GM23248 (cell line): ENCODE measurements at places on chromosomes 7 and 10. TPM values are rescaled to one million over a fixed set of nuclear protein-coding genes. Genes with fewer than 3 reads are reported as not detected.

GRCh38 chr10:110522365-110522988 lies 24.8 kb downstream of the DUSP5 start:
- no peaks in the 10 kb centered on the region for H3K27me3 ChIP-seq
- H3K4me1 ChIP-seq = peaks cover 41% of the 10 kb centered on the region
- DNase-seq = peak; percentile 54

DNA sequence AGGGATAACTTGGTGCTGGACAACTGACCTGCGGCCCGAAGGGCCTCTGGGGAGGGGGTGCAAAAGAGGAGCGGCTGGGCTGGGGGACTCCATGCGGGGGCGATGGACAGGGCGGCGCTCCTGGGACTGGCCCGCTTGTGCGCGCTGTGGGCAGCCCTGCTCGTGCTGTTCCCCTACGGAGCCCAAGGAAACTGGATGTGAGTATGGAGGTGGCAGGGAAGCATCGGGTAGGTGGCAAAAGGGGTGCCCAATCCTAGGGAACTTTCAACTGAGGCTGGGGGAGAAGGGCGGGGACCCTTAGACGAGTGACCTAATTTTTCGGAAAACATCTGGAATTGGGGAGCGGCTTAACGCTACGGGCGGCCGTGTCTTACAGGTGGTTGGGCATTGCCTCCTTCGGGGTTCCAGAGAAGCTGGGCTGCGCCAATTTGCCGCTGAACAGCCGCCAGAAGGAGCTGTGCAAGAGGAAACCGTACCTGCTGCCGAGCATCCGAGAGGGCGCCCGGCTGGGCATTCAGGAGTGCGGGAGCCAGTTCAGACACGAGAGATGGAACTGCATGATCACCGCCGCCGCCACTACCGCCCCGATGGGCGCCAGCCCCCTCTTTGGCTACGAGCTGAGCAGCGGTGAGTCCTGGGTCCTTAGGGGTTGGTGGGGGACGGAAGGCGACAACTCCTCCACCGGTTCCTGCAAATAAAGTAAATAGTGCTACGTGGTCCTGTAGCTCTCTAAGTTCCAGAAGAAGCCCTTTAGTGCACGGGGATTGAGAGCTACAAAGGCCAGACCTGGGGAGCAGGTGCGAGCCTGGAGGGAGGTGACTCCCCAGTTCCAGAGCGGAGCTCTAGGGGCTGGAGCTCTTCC lies 622 bp downstream of the WNT16 start:
- H3K4me3 ChIP-seq = peak overlapping the region; percentile 53
- peaks cover 67% of the 10 kb centered on the region for H3K27me3 ChIP-seq
- no peak overlapping the region for H3K27ac ChIP-seq
- no peaks in the 10 kb centered on the region for H3K36me3 ChIP-seq
- H3K4me1 ChIP-seq = 0 out of 2 replicates have a peak, but pooled peaks cover 5% of the 10 kb centered on the region

The ZDHHC4 gene
- 52.5 and 55.4 TPM in 2 replicates for total RNA-seq

DNA sequence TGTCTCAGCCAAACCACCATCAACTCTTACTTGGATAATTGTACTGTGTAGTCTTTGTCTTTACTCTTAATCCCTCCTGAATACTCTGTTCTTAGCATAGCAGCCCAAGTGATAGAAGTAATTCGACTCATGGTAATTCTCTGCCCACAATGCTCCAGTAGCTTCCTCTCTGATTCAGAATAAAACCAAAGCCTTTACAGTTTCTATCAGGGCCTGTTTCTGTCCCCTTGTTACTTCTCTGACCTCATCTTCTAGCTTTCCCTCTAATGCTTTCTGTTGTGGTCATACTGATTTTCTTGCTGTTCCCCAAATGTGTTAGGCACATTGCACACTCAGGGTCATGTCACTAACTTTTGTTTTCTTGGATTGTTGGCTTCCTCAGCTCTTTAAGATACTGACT lies 8.0 kb downstream of the ZNF518A start:
- no peak overlapping the region for H3K4me3 ChIP-seq
- no peaks in the 10 kb centered on the region for H3K27me3 ChIP-seq
- H3K36me3 ChIP-seq = peaks cover 14% of the 10 kb centered on the region
- no peak for DNase-seq

GRCh38 chr7:73860859-73861258 lies at the start of gene TMEM270:
Gene TMEM270 (plus strand): TSS chr7:73861159. CDS start chr7:73861195, 36 bp downstream.
- DNase-seq = no peak
- no peaks in the 10 kb centered on the region for H3K36me3 ChIP-seq
- no peak within 1 kb of the TSS for H3K4me3 ChIP-seq
- H3K27me3 ChIP-seq = no peaks in the 10 kb centered on the region
- H3K27ac ChIP-seq = no peak within 1 kb of the TSS
- no peaks in the 10 kb centered on the region for H3K4me1 ChIP-seq

DNA sequence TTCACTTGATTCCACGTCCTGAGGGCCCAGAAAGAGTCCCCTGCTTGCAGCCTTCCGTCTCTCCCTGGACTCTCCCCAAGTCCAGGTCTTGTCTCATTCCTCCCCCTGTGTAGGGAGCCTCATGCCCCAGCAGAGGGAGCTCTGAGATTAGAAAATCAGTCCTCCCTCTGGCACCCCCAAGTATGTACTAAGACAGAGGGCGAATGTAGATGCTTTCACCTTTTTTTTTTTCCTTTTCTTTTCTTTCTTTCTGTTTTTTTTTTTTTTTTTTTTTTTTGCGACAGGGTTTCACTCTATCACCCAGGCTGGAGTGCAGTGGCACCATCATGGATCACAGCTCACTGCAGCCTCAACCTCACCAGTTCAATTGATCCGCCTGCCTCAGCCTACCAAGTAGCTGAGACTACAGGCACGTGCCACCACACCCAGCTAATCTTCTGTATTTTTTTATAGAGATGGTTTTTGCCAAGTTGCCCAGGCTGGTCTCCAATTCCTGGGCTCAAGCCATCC lies 10.3 kb downstream of the SFXN3 start:
- H3K27me3 ChIP-seq = no peaks in the 10 kb centered on the region
- H3K4me1 ChIP-seq = peaks cover 13% of the 10 kb centered on the region
- peaks cover 18% of the 10 kb centered on the region for H3K36me3 ChIP-seq
- H3K27ac ChIP-seq = peak overlapping the region; percentile 95; the same call in 1 of the 2 replicates
- peak; percentile 92 for DNase-seq

The C10orf95 gene
- total RNA-seq = not detected in 2 replicates

The GPR15LG gene
- not detected in 2 replicates for total RNA-seq
